Putamen (tissue), 1 donor: ENCODE measurements at places on chromosomes 3 and 15.

- no peak for DNase-seq
These were observed 23.4 kb upstream of the NOX5 start for GRCh38 chr15:68990992-68991500.

GRCh38 chr3:196124608-196125007 lies 42.7 kb upstream of the TFRC start:
- DNase-seq, result no peak

DNA sequence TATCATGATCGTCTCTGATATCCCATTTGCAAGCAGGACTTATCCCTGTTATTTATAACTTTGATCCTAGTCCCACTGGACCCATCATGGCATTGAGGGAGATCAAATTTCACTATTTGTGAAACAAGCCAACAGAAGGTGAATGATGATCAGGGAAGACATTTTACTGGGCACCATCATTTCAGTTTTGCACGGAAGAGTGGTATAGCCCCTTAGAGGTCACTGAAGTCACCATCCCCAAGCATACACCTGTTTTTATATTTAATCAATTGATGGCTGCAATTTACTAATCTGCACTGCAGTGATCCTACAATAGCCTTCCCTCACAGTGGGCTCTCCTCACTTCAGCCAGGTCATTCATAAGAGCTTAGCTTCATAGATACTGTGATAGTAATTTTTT lies 132.4 kb downstream of the FHIT start:
- no peak for DNase-seq

DNA sequence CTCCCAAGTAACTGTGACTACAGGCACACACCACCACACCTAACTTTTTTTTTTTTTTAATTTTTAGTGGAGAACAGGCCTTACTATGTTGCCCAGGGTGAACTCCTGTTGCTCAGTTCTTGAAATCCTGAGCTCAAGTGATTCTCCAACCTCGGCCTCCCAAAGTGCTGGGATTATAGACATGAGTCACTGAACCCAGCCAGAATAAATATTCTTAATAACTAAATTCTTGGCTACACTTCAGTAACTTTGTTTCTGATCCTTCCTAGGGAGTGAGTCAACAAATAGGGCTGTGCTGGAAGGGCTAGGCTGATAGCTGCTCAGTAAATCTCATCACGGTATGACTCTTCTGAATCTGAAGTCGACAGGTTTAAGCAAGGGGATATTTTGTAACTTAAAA lies 56.6 kb downstream of the P3H2 start:
- no peak for DNase-seq

DNA sequence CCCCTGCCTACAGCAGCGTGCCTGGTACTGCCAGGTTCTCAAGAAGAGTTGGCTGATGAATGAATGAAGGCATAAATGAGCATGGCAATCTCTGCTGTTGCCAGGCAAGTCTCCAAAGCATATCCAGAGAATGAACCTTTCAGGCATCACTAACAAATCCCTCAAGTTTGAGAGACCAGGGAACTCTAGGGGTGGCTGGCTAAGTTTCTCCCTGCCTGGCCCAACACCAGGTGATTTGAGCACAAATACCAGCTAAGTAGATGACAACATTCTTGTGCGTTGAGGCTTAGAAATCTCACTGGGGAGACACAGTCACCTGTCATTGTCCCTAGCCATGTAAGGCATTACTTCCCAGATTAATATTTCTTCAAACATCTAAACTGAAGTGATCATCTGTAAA lies 81.4 kb upstream of the PTX3 start:
- no peak for DNase-seq

GRCh38 chr3:44885618-44886017 lies 11.2 kb downstream of the TGM4 start:
- no peak for DNase-seq

DNA sequence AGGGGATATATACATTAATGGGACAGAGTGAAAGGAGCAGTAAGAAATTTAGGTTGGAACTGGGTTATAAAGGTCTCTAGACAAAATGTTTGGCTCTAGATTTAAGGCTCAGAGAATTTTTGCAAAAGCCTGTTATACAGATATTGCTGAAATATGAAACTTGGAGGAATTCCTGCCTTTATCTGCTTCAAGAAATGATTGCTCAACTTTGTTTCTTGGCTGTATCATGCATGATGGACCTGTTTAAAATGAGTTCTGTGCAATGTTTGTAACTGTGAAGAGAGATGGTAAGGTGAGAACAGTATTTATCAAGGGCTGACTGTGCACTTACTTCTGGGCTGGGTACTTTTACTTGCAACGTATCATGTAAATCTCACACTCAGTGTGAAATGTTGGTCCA lies 3.3 kb downstream of the CRYBG3 start:
- no peak for DNase-seq

DNA sequence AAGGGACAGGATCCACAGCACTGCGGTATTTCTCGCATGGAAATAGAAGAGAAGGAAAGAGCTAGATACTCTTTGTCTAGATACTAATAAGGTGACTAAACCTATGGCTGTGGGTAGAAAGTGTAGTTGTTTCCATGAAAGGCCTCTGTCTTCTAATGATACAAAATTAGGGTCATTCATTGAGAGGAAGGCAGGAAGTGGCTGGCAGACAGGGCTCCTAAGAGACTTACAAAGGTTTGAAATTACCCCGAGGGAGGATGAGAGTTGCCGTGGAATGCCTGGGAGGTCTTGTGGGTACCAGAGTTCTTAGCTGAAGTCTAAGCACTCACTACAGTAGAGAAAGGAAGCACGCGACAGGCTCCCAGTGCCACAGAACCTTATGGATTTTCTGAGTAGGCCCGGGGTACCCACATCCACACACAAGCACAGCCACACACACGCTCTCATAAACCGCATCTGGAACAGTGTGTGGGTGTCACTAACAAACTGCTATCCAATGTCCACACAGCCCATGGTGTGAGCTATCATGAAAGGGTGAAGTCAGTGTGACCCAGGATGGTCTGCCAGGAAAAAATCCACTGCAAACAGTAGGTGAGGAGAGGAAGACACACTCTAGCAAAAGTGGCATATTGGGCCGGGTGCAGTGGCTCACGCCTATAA lies 221.4 kb downstream of the FAM43A start:
- DNase-seq, result no peak

- no peak for DNase-seq
These were observed 48.2 kb downstream of the MDFIC2 start for GRCh38 chr3:70264122-70264780.

DNA sequence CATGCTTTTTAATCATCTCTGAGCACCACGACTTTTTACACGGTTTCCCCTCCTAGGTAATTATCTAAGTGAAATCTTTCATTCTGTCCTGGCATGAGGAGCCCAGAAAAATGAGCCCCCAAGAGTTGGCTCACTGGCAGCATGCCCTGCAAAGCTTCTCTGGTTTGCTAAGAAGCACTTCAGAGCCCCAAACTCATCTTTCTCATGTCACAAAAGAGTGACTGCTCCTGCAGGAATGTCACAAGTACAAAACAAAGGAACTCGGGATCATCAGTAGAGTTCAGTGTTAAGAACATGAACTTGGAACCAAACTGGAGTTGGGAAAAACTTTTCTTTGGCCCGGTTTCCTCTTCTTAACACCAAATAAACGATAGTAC lies 123.9 kb downstream of the FOXB1 start:
- no peak for DNase-seq

DNA sequence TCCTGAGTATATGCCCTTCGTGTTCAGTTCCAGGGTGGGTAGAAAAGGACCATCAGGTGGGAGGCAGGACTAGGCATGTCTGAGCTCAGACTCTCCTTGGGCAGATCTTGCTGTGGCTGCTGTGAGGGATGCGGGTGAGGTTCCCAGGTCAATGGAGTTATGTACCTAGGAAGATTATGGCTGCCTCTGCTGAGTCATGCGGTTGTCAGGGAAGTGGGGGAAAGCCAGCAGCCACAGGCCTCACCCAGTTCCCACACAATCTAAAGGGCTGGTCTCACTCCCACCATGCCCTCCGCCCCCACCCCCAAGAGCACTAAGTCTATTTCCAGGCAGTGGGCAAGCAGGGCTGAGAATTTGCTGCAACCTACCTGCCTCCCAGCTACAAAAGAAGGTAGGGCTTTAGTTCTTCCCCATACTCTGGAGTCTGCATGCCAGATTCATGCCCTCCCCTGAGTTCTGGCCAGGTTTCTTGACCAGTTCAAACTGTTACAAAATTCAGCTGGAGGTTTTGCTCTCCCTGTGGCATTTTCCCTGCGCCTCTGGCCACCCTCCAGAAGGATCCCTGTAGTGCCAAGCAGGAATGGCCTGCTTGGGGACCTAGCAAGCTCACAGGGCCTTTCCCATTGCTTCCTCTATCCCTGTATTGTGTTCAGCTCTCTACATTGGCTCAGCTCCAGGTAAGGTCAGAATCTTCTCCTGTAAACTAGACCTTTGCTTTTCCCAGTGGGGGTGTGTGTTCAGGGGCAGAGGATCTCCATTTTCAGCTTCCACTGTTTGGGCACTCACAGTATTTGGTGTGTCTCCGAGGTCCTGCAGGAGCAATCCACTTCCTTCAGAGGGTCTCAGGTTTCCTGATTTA lies 12.7 kb upstream of the TMCO5A start:
- DNase-seq, result no peak

DNA sequence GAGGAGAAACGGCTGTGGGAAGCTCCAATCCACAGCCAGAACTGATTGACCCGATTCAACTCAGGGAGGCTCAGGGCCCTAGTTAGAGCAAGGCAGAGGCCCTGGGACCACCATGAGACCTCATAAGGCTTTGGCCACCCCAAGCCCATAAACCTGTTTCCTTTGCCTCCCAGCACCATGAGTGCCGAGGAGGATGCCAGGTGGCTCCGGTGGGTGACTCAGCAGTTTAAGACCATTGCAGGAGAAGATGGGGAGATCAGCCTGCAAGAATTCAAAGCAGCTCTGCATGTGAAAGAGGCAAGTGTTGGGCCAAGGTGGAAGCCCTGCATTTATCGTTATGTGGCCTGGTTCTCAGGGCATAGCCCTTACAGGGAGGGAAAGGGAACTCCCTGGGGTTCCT lies 11.9 kb downstream of the NOX5 start:
- no peak for DNase-seq

- DNase-seq, result peak; percentile 18
These were observed 68.4 kb upstream of the CHRNB4 start for GRCh38 chr15:78709263-78709882.

DNA sequence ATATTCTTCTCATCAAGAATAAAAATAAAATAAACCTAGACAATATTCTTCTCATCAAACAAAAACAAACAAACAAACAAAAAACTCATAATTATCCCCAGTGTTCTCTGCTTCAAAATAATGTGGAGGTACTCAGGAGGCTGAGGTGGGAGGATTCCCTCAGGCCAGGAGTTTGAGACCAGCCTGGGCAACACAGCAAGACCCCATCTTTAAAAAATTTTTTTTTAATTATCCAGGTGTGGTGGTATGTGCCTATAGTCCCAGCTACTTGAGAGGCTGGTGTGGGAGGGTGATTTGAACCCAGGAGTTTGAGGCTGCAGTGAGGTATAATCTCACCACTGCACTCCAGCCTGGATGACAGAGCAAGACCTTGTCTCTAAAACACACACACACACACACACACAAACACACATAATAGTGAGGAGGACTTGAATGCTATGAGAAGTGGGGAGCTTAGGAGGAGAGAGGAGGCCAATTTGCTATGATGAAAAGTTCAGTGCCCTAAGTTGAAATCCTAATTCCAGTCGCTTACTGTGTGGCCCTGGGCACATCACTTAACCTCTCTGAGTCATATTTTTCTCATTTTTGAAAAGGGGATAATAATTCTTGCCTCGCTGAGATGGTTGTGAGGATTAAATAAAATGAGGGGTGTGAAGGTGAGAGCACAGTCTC lies 35.8 kb upstream of the HERC1 start:
- no peak for DNase-seq

DNA sequence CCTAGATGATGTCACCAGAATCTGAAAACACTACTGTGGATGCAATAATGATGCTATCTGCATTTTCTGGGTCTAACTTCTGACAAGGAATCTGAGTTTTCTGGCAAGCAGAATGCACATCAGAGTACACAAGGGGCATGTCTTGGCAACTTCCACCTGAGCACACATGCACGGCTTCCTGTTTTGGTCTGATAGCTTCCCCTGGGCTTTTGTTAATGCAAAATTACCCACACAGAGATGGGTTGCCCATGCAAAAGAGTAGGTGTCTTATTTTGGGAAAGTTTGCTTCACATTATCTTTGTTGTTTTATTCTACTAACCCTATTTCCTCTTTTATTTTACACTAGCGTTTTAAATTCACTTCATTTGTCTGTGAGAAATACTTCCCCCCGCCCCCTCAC lies 74.2 kb upstream of the SATB1 start:
- DNase-seq, result no peak

- no peak for DNase-seq
These were observed 105.8 kb upstream of the C15orf61 start for GRCh38 chr15:67415181-67415580.

GRCh38 chr15:81807806-81808205 lies 238.0 kb downstream of the MEX3B start:
- no peak for DNase-seq

DNA sequence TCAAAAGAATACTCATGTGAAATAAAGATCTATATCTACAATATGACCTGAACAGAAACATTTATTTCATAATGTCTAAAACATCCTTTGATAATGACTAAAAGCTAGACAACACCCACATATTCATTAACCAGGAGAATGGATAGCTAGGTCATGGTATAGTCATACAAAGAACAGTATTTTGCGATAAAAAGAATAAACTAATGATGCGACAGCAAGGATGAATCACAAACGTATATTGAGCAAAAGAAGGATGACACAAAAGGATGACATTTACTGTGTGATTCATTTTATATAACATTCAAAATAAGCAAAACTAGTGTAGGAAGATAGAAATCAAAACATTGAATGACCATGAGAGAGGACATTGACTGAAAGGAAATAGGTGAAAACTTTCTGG lies 1233.1 kb downstream of the OTOL1 start:
- no peak for DNase-seq
